Fibroblast of skin of right biceps (primary cell): ENCODE measurements at places on chromosomes 3 and 15.

DNA sequence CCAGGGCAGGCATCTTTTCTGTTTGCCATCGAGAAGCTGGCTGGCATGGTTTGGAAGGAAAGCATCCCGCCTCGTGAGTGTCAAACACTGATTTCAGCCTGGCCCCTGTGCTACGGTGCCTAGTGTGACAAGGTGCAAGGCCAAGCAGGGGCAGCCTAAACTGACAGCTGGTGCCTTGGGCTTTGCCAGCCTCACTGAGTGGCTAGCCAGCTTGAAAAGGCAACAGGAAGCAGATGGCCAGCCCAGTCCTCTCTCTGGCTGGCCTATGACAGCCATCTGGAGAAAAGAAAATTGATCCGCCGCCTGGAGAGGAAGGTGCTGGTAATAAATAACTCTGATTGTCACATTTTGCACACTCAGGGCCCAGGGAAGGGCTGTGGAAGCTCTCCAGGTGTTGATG lies 52.2 kb downstream of the C3orf85 start:
- no peak for DNase-seq

GRCh38 chr15:24659622-24660021 lies 16.0 kb upstream of the NPAP1 start:
- no peak for DNase-seq

GRCh38 chr3:152385761-152386160 lies 117.0 kb downstream of the MBNL1 start:
- DNase-seq = peak; percentile 75

DNA sequence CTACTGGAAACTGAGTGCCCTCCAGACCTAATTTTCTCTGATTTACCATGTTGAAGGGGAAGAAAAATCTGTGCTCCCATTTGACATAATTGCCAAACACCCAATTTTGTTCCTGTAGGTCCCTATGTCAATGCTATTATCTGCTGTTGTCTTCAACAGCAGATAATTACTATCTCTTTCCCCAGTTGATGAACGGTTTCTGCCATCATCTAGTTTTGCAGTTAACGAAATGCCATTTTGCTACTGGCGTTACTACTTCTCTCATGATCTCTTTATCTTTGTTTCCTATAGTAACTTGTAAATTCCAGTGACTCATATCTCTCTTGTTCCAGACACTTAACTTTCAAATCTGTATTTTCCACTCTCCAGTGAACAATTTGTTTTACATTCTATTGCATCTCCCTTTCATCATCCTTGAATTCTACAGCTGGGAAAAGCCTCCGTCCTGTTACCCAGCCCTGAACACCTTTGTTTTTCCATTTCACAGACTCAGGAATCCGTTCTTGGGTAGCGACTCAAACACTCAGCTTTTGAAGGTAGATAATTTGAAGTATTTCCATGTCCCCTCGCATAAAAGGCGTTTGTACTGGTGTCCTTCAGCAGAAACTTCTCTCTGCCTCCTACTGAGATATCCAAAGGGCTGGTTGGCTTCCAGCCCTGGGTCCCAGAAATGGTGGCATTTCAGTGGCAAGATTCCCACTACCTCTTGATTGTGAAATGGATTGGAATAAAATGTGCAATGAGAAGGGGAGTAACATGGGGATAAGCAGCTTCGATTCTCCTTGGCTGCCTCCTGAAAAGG lies 111.7 kb downstream of the FOXB1 start:
- DNase-seq = peak; percentile 61

GRCh38 chr3:174097686-174098085 lies 700.1 kb downstream of the NLGN1 start:
- no peak for DNase-seq

GRCh38 chr15:29713784-29714183 lies 108.5 kb downstream of the TJP1 start:
- DNase-seq = no peak

DNA sequence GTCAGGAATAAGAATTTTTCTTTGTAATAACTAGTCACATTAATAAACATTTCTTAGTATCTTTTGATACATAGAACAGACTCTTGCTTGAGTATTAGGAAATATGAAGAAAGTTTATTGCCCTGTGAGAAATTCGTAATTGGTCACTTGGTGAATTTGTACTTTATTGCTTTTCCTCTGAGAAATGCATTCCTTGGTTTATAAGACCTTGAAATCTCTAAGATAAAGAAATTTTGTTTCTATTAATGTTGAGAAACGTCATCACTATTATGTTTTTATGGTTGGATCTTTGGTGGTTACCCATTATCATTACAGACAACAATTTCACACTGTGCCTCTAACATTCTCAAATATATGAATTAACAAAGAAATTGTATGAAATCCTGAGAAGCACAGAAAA lies 652.0 kb upstream of the NECTIN3 start:
- DNase-seq = peak; percentile 21

- DNase-seq = no peak
Observed at GRCh38 chr3:42183991-42184632, 81.9 kb downstream of the CCK start.

DNA sequence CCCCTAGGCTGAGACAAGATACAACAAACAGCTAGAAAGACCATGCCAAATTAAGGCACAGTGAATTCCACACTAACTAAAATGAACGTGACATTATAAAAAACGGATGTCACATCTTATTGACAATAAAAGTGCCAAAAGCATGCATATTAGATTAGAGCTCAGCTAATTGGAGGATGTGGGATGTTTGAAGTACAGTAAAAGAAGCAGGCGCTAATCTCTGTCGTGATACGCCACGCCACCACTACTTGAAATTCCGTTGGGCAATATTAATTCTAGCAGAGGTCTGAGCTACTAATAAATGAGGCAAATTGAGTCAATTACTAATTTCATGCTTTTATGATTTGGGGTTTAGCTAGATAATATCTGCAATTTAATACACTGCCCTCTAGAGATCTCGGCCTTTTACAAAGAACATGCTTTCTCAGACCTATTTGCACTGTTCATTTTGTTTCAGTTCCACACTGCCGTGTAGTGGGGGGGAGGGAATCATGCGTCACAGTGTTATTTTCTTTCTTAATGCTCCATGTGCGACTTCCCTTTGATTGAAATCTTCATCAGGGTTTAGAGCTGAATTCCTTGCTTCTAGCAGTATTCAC lies 52.9 kb upstream of the ROBO2 start:
- no peak for DNase-seq

DNA sequence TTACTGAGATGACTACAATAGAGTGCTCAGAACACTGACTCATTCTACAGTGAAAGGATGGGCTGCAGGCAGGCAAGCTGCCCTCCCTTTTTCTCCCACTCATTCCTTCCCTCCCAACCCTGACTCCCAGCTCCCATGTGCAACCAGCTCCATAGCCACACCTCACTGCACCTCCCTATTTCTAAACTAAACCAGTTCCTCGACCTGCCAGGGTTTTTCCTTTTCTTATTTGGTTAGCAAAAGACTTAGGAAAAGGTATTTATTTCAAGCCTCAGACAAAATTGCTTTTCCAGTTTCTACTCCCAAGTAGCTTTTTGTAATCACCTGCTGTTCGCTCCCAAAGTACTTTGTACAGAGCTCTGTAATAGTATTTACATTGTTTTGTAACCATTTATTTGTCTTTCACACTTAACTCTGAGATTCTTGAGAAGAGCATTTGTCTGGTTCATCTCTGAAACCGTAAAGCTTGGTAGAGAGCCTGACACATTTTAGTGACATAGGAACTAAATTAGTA lies 2.2 kb downstream of the AADAC start:
- peak; percentile 68 for DNase-seq

DNA sequence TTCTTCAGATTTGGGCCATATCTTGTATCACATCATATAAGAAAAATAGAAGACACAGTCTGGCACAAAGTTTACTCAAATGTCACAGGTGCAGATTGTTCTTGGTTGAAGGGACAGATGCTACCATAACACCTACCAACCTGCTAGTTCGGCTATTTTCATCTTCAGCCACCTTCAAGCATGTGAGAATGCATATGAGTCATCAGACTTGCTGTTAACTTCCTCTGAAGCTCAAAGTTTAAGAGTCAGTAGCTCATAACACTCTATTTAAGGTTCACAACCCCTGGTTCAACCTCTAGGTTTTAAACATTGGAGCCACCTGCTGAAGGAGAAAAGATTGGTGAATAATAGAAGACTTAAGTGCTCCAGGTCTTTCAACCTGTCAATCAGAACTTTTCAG lies 522.8 kb downstream of the NLGN1 start:
- DNase-seq = no peak

GRCh38 chr3:42412526-42413155 lies 2.2 kb upstream of the LYZL4 start:
- no peak for DNase-seq

DNA sequence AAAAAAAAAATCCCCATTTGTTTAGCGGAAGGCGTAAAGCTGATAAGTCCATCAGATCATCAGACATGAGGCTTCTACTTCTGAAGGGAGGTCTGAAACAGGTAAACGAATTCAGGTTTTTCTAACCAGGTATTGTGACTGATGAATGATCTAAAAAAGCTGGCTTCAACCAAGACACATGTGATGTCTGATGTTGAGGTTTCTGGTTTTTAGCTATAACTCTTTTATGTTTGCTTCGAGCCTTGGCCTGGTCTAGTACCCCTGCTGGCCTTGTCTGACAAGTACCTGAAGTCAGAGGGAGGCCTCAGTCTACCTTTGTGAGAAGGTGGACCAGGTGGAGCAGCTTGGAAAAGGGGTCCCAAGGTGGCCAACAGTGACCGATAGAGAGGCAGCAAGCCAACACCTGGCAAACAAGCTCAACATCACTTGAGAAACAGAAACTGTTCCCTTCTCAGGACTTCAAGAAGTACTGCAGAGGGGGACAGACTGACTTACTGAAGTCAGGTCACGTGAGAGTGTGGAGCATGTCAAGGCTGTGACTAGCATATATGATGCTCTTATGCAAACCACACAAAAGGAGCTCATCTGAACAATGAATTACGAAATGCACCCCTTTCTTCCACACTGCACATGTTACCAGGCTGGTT lies 33.0 kb upstream of the CA12 start:
- no peak for DNase-seq

- DNase-seq = no peak
Observed at GRCh38 chr3:19749448-19750017, 184.5 kb downstream of the EFHB start.

- no peak for DNase-seq
Observed at GRCh38 chr3:38549082-38549481, 52.9 kb downstream of the EXOG start.

GRCh38 chr15:66884661-66885237 lies 180.7 kb upstream of the SMAD3 start:
- no peak for DNase-seq

DNA sequence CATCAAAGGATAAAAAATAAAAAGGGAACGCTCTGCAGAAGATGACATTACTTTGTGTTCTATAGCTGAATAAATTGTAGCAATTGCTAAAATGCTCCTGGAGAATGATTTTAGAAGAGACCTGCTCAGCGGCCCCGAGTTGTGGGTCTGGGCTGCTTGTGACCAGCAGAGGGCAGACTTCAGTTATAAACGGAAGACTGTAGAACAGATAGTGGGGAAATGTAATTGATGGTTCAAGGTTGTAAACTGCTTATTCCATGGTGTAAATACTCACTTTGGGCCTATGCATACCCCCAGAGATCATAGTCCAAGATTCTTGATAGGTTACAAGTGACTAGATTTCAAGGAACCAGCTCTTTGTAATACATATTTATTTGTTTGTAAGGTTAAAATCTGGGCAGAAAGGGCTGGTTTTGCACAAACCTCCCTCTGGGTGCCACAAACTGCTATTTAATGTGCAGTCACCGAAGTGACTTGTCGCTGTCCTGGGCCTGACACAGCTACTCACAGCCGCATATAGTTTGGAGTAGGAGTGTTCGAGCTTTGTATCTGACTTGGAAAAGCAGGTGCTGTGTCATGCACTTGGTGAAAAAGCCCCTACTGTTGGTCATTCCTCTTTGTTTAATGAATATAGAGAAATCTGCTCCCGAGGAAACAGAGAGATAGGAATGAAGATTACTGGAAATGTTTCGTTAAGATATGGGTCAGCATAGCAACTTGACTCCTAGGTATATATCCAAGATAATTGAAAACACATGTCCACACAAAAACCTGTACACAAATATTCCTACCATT lies 34.7 kb upstream of the NDUFB4 start:
- peak; percentile 67 for DNase-seq

DNA sequence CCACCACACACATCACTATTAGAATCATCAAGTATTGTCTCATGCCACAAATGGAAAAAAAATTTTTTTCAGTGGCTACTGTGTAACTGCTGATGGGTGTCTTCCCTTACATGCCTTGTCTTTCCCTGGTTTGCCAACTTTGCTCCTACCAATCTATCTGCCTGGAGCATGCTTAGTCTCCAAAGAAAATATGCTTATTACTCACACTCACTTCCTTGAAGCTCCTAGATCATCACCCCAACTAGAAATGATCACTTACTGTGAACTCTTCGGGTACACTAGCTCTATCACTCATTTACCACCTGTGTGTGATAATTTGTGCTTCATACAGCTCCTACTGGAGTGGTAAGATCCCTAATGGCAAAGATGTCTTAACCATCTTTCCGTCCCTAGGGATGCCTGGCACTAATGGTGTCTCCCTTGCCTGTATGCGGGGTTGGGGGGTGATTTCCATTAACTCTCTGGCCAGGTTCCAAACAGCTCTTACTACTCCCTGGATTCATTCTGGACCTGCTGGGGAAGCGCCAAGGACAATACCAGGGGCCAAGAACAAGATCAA lies 799 bp downstream of the VPS33B start:
- DNase-seq = peak; percentile 23

- DNase-seq = no peak
Observed at GRCh38 chr15:92709110-92709790, 53.7 kb upstream of the FAM174B start.

GRCh38 chr15:92167451-92167850 lies 226.2 kb upstream of the ST8SIA2 start:
- no peak for DNase-seq

DNA sequence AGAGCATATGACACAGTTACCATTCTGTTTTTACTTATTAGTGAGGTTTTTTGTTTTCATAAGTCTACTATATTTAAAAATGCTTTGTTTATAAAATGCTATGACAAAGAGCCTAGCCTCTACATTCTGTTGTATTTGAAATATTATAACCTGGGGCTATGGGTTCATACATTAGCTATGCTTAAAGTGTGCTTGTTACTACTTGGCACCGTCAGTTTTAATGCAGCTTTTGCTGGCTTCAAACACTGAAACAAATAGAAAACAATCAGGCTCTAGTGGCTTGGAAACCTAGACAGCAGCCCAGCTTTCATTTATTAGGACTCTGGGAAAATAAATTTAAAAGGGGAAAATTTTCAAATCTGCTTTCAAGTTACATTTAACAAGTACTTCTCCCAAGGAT lies 635.9 kb downstream of the CADM2 start:
- no peak for DNase-seq

- DNase-seq = peak; percentile 45
Observed at GRCh38 chr15:57340682-57341259, 35.5 kb upstream of the CGNL1 start.

DNA sequence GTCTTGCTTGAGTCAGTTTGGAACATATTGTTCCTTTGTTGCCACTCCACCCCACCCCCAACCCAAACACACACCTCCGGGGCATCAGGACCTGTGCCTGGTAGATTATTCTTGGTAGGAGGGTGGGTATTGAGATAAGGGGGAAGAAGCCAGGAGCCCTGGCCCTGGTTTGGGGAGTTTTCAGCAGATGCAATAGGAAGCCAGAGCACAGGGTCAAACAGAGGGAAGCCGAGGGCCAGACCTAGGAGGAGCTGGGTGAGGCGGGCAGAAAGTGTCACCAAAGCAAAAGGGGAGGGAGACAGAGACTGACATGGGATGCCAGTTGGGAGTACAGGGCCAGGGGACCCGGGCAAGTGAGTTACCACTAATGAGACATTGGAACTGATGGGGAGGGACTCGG lies 163.1 kb downstream of the RPLP1 start:
- DNase-seq = no peak
